ENCODE measurements at places on chromosomes 4 and X.

- peak; percentile 81 for DNase-seq
These were observed 840 bp upstream of the CLCN3 start for GRCh38 chr4:169619518-169619957.

GRCh38 chr4:184261246-184261645 is 43.6 kb upstream of the ENPP6 start:
- DNase-seq, result no peak

- DNase-seq, result no peak
These were observed 78.8 kb downstream of the CLDN22 start for GRCh38 chr4:183241322-183241640.

- DNase-seq, result no peak
These were observed 36.4 kb downstream of the HTRA3 start for GRCh38 chr4:8305851-8306471.

DNA sequence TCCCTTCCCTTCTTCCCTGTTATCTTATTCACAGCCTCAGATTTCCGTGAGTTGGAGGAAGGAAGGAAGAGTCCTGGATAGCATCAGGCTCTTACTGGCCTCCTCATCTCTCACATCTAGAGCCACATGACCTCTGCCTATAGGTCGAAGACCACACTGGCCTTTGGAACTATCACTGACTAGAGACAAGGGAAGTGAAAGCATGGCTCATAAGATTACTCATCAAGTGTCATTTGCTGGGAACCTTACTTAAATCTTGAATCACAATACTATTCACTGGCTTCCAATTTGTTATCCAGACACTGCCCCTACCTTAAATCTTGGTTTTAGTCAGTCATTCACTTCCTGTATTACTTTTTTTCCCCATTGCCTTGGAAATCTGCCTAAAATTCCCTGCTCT is 61.6 kb upstream of the MTMR8 start:
- no peak for DNase-seq

GRCh38 chrX:39174241-39174771 is 373.0 kb downstream of the MID1IP1 start:
- no peak for DNase-seq

- peak; percentile 84 for DNase-seq
These were observed 296.2 kb downstream of the INPP4B start for GRCh38 chr4:142549726-142550463.

GRCh38 chr4:107366016-107366735 is 330.1 kb upstream of the DKK2 start:
- DNase-seq, result no peak

All from cerebellar cortex (tissue), 1 donor.